ENCODE measurements at places on chromosomes 1 and 21.
A peak's percentile ranks its signal among the peaks of the same experiment; 100 is the strongest.

DNA sequence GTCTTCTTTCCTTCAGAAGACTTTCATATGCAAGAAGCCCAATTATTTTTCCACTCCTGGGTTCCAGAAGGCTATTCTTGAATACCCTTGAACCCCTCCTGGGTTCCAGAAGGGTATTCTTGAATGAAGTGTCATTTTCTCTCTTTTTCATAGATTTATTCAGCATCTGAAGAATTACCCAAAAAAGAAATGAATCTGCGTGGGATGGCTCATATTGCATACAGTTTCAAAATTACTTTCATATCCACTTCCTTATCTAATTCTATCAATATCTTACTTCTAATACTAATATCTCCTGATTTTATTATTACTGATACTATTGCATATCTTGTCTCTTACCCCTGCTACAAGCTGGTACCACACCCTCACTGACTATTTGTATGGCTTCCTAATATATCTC lies 22.6 kb upstream of the RABGAP1L start:
- no peak for DNase-seq

DNA sequence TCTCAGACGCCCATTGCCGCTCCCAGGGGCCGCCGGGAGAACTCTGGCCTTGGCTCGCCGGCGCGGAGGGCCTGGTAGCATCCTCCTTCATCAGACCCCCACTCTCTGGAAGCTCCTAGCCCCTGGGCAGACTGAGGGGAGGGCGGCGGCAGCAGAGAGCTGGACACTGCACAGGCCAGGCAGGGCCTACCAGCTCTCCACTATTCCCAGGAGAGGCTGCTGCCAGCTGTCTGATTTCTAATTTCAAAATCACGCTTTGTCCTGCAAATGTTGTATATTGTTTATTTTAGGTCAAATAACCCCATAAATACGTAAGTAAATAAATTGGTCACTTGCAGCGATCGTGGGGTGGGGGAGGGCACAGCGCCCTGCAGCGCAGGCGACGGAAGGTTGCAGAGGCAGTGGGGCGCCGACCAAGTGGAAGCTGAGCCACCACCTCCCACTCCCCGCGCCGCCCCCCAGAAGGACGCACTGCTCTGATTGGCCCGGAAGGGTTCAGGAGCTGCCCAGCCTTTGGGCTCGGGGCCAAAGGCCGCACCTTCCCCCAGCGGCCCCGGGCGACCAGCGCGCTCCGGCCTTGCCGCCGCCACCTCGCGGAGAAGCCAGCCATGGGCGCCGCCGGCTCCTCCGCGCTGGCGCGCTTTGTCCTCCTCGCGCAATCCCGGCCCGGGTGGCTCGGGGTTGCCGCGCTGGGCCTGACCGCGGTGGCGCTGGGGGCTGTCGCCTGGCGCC lies at the start of gene MTARC1:
Gene MTARC1, plus strand, starts transcription at position 577 of the 732 bp plus-strand sequence. Its CDS starts 32 bp downstream, at position 609.
- DNase-seq = no peak

- no peak for DNase-seq
These were observed 3.3 kb upstream of the PCBP3 start for GRCh38 chr21:45640001-45640887.

DNA sequence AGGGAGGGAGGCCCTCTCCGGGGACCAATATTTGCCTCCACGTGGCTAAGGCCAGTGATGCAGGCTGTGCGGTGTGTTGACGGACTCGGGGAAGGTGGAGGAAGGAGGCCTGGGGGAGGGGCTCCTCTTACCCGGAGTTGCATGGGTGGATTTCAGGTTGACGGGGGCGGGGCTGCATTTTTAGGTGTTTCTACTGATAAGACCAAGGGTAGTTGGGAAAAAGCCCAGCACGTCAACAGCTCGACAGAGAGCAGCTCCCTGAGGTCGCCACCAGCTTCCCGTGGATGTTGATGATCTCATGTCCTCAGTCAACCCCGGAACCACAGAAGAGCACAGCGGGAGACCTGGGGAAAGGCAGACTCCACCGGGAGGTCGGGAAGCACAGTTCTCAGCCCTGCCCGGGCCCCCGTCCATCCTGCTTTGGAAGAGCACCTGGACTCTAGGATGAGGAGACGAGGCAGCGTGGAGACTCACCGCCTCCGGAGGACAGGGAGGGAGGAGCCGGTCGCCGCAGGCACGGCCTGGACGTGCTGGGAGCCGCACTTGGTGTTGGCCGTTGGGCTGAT lies 32.9 kb upstream of the COL6A1 start:
- no peak for DNase-seq

- DNase-seq = peak; percentile 35
These were observed at the start of gene CNR2 for GRCh38 chr1:23913212-23913880. CNR2 (minus strand) TSS chr1:23913362; CDS start chr1:23875617, 37,745 bp downstream.

DNA sequence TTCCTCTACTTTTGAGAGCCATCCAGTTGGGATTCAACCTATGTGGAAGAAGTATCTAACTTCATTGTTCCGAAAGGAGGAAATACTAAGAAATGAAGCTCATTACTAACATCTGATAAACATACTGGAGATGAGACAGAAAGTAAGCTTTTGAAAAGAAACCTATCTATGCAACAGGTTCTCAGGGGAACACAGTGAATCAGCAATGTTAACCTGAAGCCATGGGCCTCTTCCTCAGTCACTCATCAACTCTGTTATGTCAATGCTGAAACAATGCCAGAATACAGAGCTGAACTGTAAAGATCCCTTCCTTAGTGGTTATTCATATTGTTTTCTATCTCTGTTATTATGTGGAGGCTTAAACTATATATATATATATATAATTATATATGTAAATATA lies 55.5 kb upstream of the ESRRG start:
- no peak for DNase-seq

DNA sequence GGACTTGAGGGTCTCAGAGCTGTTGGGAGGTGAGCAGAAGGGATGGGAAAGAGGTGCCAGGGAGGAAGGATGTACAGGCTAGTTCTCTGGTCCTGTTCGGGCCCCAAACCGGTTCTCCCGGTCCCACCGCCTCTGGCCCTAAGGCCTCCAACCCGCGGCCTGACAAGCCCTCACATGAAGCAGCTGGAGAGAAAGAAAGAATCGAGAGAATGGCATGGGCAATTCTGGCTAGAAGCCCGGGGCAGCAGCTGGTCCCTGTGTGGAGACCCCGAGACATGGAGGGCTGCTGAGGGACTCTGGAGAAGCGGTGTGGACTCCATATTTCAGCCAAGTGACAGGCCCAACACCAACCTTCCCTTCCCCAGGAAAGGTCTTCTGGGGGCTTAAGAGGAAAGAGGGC lies 730 bp downstream of the CDC42SE1 start:
- DNase-seq = no peak

- DNase-seq = no peak
These were observed 66.9 kb downstream of the TENT5C start for GRCh38 chr1:117672756-117673155.

- DNase-seq = no peak
These were observed 17.1 kb upstream of the EPHA2 start for GRCh38 chr1:16172964-16173446.

All from KG1 (cell line).